ENCODE measurements at places on chromosomes 16 and 17. TPM values are rescaled to one million over a fixed set of nuclear protein-coding genes. Genes with fewer than 3 reads are reported as not detected.
A peak's percentile ranks its signal among the peaks of the same experiment; 100 is the strongest.

GRCh38 chr17:61477204-61477834 is 25.1 kb downstream of the TBX4 start:
- H3K36me3 ChIP-seq = peaks cover 3% of the 10 kb centered on the region
- DNase-seq = no peak
- H3K27me3 ChIP-seq = peaks cover 62% of the 10 kb centered on the region
- H3K4me1 ChIP-seq = peaks cover 2% of the 10 kb centered on the region

Gene SLC16A13
- 4.6 TPM for total RNA-seq

GRCh38 chr17:28142305-28142704 is 99.8 kb downstream of the NLK start:
- no peak overlapping the region for H3K27ac ChIP-seq
- H3K27me3 ChIP-seq = no peaks in the 10 kb centered on the region
- H3K4me1 ChIP-seq = no peaks in the 10 kb centered on the region
- H3K4me3 ChIP-seq = no peak overlapping the region
- peaks cover 3% of the 10 kb centered on the region for H3K36me3 ChIP-seq

GRCh38 chr17:13727441-13728171 is 125.9 kb upstream of the HS3ST3A1 start:
- no peak overlapping the region for H3K27ac ChIP-seq
- no peak for DNase-seq
- no peaks in the 10 kb centered on the region for H3K36me3 ChIP-seq
- no peaks in the 10 kb centered on the region for H3K4me1 ChIP-seq

DNA sequence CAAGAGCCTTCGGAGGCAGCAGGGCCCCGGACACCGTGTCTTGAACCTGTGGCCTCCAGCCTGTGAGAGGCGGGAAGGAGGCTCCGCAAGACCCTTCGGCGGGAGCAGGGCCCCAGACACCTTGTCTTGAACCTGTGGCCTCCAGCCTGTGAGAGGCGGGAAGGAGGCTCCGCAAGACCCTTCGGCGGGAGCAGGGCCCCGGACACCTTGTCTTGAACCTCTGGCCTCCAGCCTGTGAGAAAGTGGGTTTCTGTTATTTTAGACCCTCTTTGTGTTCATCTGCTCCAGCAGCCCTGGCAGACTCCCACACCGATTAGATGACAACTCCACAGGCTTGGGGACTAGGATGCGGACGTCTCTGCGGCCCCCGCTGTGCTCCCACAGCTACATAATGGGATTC is 30.0 kb downstream of the FBXO31 start:
- H3K27me3 ChIP-seq = no peaks in the 10 kb centered on the region
- no peak for DNase-seq
- no peaks in the 10 kb centered on the region for H3K36me3 ChIP-seq
- peaks cover 4% of the 10 kb centered on the region for H3K4me1 ChIP-seq
- no peak overlapping the region for H3K4me3 ChIP-seq
- H3K27ac ChIP-seq = peak overlapping the region; percentile 11

Gene KRT35
- not detected for total RNA-seq

GRCh38 chr17:8930649-8931048 is 34.9 kb downstream of the PIK3R5 start:
- H3K4me1 ChIP-seq = peaks cover 26% of the 10 kb centered on the region
- H3K36me3 ChIP-seq = peaks cover 7% of the 10 kb centered on the region
- H3K27ac ChIP-seq = no peak overlapping the region
- no peaks in the 10 kb centered on the region for H3K27me3 ChIP-seq

DNA sequence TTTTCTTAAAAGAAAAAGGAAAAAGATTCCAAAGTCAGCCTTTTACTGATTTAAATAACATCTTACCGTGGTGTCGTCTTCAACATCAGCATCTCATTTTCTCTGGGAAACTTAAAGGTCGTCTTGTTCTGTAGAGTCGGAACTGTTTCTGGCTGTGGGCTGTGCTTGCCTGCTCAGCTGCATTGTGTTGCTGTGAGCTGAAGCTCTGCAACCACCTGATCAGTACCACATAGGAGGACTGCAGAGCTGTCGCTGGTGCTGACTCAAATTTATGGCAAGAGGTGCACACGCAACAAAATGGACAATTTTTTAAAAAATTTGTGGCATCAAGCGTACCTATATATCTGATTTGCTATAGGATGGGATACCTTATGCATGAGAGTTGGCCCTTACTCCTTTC is at the start of gene OMG:
TSS of gene OMG (minus strand) at position 150 of the 400 bp plus-strand sequence. CDS start 908 bp downstream, outside the sequence.
- H3K36me3 ChIP-seq = no peaks in the 10 kb centered on the region
- H3K4me1 ChIP-seq = peaks cover 4% of the 10 kb centered on the region
- H3K27ac ChIP-seq = peak within 1 kb of the TSS; percentile 14
- DNase-seq = no peak
- no peaks in the 10 kb centered on the region for H3K27me3 ChIP-seq

- peaks cover 5% of the 10 kb centered on the region for H3K36me3 ChIP-seq
- H3K4me1 ChIP-seq = peaks cover 10% of the 10 kb centered on the region
- DNase-seq = no peak
Observed at GRCh38 chr17:77570565-77570898, 388.0 kb upstream of the TNRC6C start.

Gene GAS2L2
- total RNA-seq = not detected

Gene KRTAP2-2
- not detected for total RNA-seq

DNA sequence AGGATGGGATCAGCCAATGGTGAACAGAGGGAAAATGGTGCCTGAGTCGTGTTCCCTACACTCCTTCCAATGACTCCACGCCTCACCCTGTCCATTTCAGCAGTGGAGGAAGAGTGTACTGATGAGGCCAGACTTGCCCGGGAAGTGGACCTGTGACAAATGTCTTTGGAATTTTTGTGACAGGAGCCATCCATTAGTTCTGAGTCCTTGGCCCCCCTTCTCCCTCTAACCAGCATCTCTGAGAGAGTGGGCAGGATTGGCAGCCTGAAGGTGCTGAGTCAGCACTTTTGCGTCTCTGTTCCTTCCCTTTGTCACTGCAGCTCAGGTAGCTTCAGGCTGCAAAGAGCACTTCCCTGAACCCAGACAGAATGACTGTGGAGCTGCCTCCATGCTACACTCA is 30.8 kb downstream of the BEAN1 start:
- H3K4me3 ChIP-seq = no peak overlapping the region
- H3K36me3 ChIP-seq = peaks cover 2% of the 10 kb centered on the region
- no peak overlapping the region for H3K27ac ChIP-seq
- H3K27me3 ChIP-seq = peaks cover 48% of the 10 kb centered on the region

Gene SPATA32
- not detected for total RNA-seq

DNA sequence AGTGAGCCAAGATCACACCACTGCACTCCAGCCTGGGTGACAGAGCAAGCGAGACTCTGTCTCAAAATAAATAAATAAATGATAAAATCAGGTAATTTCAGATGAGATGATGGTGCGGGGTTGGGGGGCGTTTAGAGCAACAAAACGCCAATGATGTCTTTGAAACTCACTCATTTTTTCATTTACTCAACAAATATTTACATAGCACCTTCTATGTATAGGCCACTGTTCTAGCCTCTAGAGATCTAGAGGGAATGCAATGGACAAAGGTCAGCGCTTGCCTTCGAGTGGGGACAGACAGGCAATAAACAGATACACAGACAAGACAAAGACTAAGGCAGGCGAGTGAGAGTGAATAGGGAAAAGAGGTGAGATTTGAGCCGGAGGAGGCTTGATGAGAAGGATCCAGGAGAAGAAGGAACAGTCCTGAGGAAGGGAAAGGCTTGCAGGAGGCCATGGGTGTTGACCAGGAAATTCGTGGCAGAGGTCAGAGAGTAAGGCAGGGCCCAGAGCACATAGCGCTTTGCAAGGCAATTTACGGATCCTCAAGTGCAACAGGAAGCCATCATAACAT is 14.1 kb downstream of the ALDH3A1 start:
- H3K4me3 ChIP-seq = no peak overlapping the region
- no peaks in the 10 kb centered on the region for H3K36me3 ChIP-seq
- H3K4me1 ChIP-seq = peaks cover 4% of the 10 kb centered on the region
- H3K27me3 ChIP-seq = no peaks in the 10 kb centered on the region
- H3K27ac ChIP-seq = no peak overlapping the region
- DNase-seq = no peak

DNA sequence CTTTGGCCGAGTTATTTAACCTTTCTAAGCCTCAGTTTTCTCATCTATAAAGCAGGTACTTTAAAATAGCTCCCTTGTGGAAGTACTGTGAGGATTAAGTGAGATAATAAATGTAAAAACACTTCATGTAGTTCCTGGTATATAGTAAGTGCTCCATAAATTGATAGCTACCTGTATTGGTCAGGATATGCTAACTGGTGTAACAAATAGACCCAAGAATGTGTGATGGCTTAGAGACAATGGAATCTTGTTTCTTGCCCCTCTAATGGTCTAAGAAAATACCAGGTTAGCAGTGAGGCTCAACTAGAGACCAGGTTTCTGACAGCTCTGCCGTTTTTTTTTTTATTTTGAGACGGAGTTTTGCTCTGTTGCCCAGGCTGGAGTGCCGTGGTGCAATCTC is 29.8 kb downstream of the CCR7 start:
- no peaks in the 10 kb centered on the region for H3K27me3 ChIP-seq
- no peak for DNase-seq
- peak overlapping the region; percentile 99 for H3K27ac ChIP-seq
- peaks cover 72% of the 10 kb centered on the region for H3K4me1 ChIP-seq
- peaks cover 2% of the 10 kb centered on the region for H3K36me3 ChIP-seq

Gene PITPNM3
- 0.31 TPM for total RNA-seq

DNA sequence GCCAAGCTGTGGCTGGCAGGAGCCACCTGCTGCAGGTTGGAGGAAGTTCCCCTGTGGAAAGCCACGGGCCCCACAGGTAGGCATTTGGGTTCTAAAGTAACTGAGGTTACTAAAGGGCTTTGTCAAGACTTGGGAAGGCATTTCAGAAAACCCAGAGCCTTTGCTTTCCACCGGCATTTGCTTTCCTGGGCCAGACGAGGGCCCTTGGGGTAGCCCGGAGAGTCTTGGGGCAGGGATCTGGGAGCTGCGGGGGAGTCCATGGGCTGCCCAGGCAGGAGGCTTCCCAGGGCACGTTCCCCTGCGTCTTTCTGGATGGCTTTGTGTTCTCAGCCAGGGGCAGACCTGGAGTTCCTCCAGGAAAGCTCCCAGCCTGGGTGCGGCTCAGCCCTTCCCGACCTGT is 43.5 kb downstream of the JPH3 start:
- no peak for DNase-seq
- no peak overlapping the region for H3K27ac ChIP-seq
- no peaks in the 10 kb centered on the region for H3K36me3 ChIP-seq

DNA sequence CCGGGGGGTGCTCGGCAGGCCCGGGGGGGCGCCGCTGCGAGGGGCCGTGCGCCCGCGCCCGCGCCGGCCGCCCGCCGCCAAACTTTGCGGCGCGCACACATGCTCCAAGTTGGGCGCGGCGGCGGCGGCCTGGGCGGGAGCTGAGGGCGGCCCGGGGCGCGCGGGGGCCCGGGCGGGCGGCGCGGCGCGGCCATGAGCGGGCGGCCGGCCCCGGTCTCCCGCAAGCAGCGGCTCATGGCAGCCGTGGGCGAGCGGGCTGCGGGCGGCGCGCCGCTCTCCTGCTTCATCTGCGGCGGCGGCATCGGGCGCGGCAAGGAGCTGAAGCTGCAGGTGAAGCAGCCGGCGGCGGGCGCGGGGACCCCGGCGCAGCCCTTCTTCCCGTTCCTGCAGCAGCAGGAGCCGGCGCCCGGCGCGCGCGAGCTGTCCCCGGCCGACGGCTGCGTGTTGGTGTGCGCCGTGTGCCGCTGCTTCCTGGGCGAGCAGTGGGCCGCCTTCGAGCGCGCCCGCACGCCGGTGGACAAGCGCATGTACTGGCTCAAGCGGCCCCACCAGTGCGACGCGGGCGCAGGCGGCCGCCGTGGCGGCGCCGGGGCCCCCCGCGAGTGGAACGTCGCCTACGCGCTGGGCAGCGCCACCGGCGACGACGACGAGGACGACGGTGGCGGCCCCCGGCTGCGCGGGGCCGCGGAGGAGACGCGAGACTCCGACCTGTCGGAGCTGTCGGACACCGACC is 57.2 kb upstream of the CIBAR2 start:
- peaks cover 11% of the 10 kb centered on the region for H3K36me3 ChIP-seq
- no peak overlapping the region for H3K4me3 ChIP-seq
- H3K4me1 ChIP-seq = peaks cover 4% of the 10 kb centered on the region
- peaks cover 67% of the 10 kb centered on the region for H3K27me3 ChIP-seq
- no peak for DNase-seq

DNA sequence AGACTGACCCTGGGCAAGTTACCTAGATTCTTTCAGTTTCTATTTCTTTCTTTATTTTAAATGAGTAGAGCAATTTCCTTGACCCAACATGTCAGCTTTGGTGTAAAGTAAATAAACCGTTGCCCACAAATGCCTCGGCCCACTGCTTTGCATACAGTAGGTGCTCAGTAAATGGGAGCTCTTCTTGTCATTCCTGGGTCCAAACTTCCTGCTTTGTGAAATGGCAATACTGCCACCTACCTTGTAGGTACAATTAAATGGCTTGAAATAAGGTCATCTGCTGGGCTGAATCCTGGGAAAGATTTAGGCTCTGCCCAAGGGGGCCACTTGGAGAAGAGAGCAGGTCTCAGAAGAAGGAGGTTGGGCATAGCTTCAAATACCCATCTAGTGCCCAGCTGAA is 253.0 kb downstream of the HS3ST3B1 start:
- H3K4me3 ChIP-seq = no peak overlapping the region
- H3K27ac ChIP-seq = no peak overlapping the region
- peaks cover 14% of the 10 kb centered on the region for H3K27me3 ChIP-seq
- peaks cover under 1% of the 10 kb centered on the region for H3K36me3 ChIP-seq
- DNase-seq = no peak

Gene DDX28
- total RNA-seq = 14.8 TPM

GRCh38 chr16:55271945-55272513 is 52.0 kb upstream of the IRX6 start:
- no peaks in the 10 kb centered on the region for H3K36me3 ChIP-seq
- no peaks in the 10 kb centered on the region for H3K4me1 ChIP-seq
- no peak overlapping the region for H3K4me3 ChIP-seq
- DNase-seq = no peak
- H3K27ac ChIP-seq = no peak overlapping the region
- H3K27me3 ChIP-seq = peaks cover 7% of the 10 kb centered on the region

- H3K27ac ChIP-seq = peak overlapping the region; percentile 92
- peak overlapping the region; percentile 98 for H3K4me3 ChIP-seq
- H3K36me3 ChIP-seq = peaks cover 4% of the 10 kb centered on the region
- peaks cover 33% of the 10 kb centered on the region for H3K4me1 ChIP-seq
- H3K27me3 ChIP-seq = no peaks in the 10 kb centered on the region
- DNase-seq = no peak
Observed at GRCh38 chr16:29975811-29976511, 2.3 kb downstream of the TAOK2 start.

Gene IL17C
- total RNA-seq = 0.65 TPM

GRCh38 chr17:77366558-77367245 is 225.9 kb downstream of the SEC14L1 start:
- no peak overlapping the region for H3K4me3 ChIP-seq
- H3K4me1 ChIP-seq = peaks cover 46% of the 10 kb centered on the region
- H3K36me3 ChIP-seq = no peaks in the 10 kb centered on the region
- H3K27ac ChIP-seq = peak overlapping the region; percentile 85
- DNase-seq = no peak

All from T-helper 17 cell (primary cell).